ENCODE measurements at places on chromosomes 4 and X.

DNA sequence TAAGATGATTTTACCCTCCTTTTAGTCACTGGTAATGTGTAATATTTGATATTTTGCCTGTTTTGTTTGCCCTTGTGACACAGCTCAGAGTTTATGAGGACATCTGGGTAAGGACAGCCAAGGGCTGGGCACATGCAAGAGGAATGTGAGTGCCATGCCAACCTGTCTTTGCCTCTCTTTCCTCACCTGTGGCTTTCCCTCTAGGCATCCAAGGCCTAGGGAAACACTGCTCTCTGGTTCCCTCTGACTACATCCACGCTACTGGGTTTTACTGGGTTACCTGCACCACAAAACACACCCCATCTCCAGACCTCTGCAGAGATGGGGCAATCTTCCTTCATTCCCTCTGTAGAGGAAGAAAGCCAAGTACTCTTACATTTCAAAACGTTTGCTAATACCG, 7.7 kb downstream of the HPGDS start:
- no peak for DNase-seq

- DNase-seq: no peak
These were observed 52.4 kb downstream of the EDNRA start for GRCh38 chr4:147533331-147533730.

DNA sequence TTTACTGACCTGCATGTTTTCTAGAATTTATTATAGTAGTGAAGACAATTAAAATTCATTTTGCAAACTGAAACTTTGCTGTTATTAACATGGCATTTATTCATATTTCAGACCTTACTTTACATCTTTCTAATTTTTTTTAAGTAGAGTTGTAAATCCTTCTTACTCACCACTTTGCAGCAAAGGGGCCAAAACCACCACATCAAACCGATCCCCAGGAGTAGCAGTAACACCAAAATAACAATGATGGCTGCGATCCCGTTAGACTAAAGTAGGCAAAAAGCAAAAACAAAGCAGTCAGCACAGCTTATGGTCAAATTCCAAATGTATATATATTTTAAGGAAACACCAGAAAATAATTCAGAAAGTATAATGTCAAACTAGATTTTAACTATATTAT, 64.7 kb downstream of the ANTXR2 start:
- no peak for DNase-seq

DNA sequence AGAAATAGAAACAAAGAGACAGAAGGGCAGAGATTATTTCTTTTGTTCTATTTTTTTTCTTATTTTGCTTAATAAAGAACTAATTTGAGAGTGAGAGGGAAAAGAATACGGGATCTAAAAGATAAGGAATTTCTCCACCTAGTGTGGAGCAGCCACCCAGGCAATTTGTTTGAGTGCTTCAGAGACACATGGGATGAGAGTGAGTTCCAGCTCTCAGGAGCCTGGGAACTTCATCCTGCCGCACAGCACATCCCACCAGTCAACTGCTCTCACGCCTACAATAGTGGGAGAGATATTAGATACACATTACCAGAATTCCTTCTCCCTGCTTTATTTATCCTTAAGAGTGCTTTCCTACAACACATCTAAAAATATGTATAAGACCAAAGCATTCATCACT, 946.4 kb downstream of the PDHA2 start:
- no peak for DNase-seq

GRCh38 chrX:72620550-72621145, 48.0 kb upstream of the HDAC8 start:
- DNase-seq: no peak

GRCh38 chrX:107507744-107508117, 58.3 kb downstream of the FRMPD3 start:
- DNase-seq: no peak

- DNase-seq: no peak
These were observed 72.1 kb upstream of the DOCK11 start for GRCh38 chrX:118423558-118423957.

GRCh38 chr4:136383082-136383481, 1149.2 kb downstream of the PCDH18 start:
- DNase-seq: no peak

GRCh38 chr4:153997516-153997915, 208.6 kb upstream of the SFRP2 start:
- no peak for DNase-seq

DNA sequence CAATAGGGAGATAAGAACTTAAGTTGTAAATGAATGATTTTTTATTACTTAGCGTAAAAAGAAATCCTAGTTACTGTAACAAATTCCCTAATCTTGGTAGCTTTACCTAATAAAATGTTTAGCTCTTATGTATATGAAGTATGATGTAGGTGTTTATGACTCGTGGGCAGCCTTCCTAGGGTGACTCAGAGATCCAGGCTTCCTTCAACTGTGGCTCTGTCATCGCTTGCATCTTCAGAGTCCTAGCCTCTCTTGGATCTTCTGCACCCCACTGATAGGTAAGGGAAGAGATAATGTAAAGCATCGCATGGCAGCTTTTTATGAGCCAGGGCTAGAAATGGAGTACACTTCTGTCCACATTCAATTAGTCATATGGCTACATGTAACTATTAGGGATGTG, 165.6 kb upstream of the GLRA2 start:
- no peak for DNase-seq

- no peak for DNase-seq
These were observed 46.0 kb upstream of the SMAD1 start for GRCh38 chr4:145435646-145436045.

GRCh38 chr4:144547678-144548298, 98.2 kb upstream of the HHIP start:
- no peak for DNase-seq

DNA sequence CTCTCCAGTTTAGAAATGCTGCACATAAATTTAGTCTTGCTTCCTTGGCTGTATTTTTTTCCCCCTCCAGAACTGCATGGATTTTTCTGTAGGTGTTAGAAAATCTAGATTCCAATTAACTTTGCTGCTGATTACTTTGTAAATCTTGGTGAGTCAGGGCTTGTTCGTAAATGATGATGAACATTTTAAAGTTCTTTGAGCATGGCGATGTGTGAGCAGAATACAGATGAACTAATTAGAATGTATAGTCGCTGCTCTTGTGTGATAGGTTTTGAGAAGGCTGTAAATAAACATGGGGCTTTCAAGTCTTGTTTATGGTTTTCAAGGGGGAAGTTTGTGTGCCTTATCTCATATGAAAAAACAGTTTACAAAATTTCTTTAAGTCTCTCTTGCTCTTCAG, 23.3 kb downstream of the LIMCH1 start:
- no peak for DNase-seq

GRCh38 chrX:82070948-82071347, 869.0 kb downstream of the SH3BGRL start:
- no peak for DNase-seq

DNA sequence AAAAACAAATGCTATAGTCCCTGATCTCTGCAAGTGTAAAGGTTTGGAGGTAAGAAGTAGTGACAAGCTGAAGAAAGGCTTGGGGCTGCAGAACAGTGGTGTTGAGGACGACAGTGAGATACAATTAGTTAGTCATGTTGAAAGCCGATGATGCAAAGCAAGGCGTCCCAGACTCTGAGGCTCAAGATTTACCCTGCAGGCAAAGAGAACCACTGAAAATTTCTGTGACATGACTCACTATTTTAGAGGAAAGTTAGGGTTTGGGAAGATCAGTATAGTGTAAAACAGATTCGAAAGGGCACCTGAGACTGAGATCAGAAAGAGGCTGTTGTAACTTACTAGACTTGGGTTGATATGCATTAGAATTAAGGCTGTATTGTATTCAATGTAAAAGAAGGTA, 281.3 kb upstream of the FTHL17 start:
- no peak for DNase-seq

- no peak for DNase-seq
These were observed 63.7 kb downstream of the ADAMTS3 start for GRCh38 chr4:72505314-72505744.

DNA sequence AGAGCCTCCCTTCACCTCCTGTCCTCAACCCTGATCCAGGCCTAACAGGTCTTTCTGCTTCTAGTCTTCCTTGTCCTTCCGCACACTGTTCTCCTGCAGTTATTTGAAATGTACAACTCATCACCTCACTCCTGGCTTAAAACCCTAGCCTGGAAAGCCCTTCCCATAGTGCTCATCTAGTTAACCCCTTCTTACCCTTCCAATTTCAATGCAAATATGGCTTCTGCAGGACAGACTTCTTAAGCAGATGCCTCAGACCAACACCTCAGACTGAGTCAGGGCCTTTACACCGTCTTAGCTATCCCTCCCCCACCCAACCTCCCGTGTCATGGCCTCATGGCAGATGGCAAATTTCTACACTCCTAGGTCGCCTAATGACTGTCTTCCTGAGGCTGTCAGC, 130.4 kb downstream of the BCOR start:
- no peak for DNase-seq

DNA sequence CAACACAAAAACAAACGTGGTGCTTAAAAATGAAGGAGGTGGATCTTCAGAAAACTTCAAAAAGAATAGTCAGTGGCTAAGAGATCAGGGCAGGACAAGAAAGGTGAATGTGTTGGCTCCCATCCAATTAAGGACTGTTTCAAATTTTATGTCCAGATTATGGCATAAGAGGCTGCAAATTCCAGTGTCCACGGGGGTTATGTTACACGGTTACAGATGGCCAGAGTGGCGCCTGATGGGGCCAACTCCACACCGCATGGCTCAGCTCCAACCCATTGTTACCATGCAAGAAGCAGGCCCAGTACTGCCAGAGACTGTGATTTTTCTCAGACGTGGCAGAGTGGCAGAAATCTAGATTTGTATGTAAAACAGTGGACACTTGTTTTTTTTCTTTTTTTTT, 168.4 kb upstream of the TENM3 start:
- DNase-seq: no peak

GRCh38 chrX:18649498-18649951, 22.4 kb downstream of the RS1 start:
- DNase-seq: no peak

DNA sequence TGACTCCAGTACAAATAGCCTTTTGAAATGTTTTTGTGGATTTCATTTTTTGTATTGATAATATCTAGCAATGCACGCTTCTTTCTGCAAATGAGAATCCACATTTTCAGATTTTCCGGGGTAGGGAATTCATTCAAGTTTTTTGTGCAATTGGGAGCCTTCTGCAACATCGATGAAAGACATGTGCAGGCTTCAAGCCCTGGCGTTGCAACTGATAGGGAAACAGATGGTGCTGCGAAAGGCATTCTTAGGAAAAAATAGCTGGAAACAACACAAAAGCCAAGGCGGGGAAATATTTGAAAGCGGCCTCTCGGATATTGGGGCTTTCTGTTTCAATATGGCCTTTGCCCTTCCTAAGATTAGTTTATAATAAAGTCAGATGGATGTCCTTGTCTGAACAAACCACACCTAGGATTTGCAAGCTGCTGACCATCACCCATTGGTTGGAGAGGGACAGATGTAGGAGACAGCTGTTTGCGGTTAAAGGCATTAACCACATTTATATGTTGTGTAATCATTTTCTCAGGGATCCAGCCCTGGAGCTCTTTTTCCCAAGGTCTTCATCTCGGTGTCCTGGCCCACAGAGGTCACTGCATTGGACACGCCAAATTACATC, 136.5 kb downstream of the PRKX start:
- no peak for DNase-seq

DNA sequence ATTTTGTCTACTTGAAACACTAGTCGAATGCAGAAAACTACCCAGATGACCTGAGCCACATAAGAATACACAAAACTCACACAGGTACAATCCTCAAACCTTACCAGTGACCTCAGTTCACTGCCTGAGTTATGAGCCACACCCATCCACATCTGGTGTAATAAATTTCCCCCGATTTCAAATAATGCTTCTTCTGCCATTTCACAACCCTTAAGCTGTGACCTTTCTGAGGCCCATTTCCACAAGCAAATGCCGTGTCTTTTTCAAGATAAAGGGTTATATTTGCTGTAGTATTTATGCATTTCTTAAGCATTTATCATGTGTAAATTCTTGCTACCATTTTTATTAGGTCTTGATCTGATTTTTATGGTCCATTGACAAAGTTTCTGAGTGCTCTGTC, 1.8 kb upstream of the ARHGEF38 start:
- no peak for DNase-seq

GRCh38 chr4:116839826-116840225, 245.6 kb downstream of the TRAM1L1 start:
- DNase-seq: no peak

- no peak for DNase-seq
These were observed 280.8 kb upstream of the ZCCHC13 start for GRCh38 chrX:74023203-74023602.

- DNase-seq: no peak
These were observed 362.5 kb upstream of the TRAM1L1 start for GRCh38 chr4:117447925-117448324.

- no peak for DNase-seq
These were observed 569 bp downstream of the RPS3A start for GRCh38 chr4:151099976-151100417.

DNA sequence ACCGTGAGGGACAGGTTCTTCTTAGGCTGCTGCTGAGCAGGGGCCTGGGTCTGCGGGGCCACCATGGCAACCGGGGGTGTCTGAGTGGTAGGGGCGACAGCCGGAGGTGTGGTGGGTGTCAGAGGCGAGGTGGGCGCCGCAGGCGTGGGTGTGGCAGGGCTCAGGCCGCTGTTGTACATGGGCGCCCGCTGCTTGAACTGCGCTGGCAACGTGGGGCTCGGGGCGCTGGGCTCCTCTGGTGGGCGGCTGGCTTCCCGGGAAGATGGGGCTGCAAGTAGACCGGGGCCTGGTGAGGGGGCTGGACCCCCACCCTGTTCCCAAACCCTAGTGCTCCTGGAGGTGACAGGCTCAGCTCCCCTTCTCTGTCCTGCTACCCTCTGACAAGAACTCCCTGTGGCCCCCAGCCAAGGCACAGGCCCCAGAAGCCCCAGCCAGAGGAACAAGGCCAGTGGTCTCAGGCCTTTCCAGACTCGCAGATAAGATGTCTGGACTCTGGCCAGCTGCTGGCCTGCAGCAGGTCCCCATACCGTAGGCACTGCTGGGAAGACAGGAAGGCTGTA, 24.8 kb downstream of the NELFA start:
- no peak for DNase-seq

- no peak for DNase-seq
These were observed 8.0 kb downstream of the MAN2B2 start for GRCh38 chr4:6582889-6583490.

DNA sequence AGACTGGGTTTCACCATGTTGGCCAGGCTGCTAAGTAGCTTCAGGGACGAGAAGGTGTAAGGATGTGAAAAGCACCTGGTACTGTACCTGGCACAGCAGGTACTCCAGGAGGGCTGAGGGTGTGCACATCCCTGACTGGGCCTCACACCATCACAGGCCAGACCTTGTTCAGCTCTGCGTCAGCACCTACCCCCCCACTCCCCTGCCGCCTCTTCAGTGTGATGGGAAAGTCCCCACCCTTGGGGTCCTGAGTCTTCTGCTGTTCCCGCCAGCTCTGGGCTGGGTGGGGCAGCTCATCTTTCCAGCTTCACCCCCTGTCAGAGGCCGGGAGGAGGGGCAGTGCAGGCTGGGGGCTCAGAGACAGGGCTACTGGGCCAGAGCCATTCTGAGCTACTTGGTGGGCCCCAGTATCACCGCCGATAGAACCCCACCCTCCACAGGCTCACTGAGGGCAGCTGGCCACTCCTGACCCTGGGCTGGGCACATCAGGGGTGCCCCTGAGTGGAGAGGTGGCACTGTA, 6.7 kb upstream of the SH3BP2 start:
- DNase-seq: peak; percentile 39

GRCh38 chr4:24674279-24674678, 89.9 kb upstream of the DHX15 start:
- DNase-seq: no peak

GRCh38 chr4:89324671-89325070, 17.1 kb upstream of the GPRIN3 start:
- DNase-seq: no peak

Measured in stimulated activated CD4-positive, alpha-beta T cell treated with anti-CD3 and anti-CD28 coated beads, TNF-alpha, amount 100 ng/mL, for 1 hour (primary cell).